ENCODE measurements at places on chromosomes 16 and 17.

DNA sequence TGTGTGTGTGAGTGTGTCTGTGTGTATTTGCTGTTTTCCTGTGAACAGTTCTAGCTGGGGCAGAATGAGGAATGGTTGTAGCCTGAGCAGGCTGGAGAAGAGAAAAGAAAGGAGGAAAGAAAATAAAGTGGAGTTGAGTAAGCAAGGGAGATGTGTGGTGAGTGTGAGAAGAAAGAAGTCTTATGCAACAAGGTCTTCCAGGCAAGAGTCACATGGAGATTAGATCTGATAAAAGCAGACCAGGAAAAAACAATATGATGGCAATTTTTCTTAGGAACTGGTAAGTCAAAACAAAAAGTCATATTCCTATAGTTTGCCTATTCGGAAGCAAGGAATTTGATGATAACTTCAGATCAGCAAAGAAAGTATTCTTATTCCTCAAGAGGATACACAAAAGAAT is 125.0 kb downstream of the HS3ST3A1 start:
- no peak for DNase-seq

DNA sequence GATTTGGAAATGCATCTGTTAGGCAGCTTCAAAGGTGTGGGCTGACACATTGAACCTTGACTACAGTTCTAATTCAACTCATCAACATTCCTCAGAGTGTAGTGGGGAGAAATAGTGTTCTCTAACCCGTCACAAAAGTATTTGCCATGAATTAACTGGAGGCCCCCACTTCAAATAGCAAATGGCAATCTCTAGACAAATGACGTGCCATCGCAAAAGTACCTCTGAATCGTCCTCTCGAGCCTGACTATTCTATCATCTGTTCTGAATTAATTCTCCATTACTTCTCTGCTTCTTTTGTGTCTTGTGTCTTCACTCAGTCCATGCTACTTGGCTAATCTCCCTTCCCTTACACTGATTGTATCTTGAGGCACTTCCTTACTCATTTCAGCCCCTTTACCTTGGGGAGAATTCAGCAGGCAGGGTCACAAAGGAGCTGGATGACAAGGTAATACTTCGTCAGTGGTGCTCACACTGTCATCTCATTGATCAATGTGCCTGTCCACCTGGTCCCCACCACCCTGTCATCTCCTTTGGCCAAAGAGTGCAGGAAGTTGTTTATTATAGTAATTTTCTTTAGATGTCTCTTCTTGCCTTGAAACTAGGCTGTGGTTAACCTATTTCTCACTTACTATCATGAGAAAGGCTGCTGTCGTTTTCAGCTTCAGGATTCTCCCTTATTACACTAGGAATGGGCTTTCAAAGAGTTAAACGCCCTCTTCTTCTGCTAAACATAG is 108.4 kb downstream of the SYCE1L start:
- no peak for DNase-seq

DNA sequence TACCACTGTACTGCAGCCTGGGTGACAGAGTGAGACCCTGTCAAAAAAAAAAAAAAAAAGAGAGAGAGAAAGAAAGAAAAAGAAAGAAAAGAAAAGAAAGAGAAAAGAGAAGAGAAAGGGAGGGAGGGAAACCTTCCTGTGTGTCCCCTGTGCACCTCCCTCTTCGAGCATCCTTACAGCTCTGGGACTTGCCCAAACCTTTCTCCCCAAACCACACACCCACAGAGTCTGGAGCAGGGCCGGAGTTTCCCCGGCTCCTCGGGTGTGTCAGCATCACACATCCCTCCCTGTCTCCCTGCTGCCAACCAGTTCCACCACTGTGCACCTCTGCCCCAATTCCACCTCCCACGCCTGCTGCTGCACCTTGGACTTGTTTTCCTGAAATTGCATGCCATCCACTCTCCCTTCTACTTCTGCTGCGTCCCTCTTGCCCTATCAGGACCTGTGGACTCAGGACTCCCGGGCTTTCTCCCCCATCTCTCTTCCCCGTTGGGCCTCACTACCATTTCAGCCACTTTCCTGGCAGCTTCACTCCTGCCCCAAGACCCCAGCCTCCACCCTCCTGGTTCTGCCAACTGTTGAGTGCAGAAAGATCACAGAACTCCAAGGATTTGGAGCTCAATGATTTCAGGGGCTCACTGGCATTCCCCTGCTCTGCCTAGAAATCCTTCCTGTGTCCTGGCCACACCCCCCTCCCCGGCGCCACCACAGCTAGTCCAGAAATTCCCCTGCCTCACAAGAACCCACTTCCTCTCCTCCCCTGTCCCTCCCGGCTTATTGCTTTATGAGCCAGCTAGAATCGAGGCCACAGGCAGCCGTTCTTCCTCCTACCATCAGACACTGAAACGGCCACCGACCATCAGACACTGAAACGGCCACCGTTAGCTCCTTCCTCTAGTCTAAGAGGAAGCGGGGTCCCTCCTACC is 3.7 kb upstream of the CDK3 start:
- no peak for DNase-seq

- DNase-seq = no peak
Observed at GRCh38 chr16:84458606-84459532, 45.6 kb downstream of the MEAK7 start.

DNA sequence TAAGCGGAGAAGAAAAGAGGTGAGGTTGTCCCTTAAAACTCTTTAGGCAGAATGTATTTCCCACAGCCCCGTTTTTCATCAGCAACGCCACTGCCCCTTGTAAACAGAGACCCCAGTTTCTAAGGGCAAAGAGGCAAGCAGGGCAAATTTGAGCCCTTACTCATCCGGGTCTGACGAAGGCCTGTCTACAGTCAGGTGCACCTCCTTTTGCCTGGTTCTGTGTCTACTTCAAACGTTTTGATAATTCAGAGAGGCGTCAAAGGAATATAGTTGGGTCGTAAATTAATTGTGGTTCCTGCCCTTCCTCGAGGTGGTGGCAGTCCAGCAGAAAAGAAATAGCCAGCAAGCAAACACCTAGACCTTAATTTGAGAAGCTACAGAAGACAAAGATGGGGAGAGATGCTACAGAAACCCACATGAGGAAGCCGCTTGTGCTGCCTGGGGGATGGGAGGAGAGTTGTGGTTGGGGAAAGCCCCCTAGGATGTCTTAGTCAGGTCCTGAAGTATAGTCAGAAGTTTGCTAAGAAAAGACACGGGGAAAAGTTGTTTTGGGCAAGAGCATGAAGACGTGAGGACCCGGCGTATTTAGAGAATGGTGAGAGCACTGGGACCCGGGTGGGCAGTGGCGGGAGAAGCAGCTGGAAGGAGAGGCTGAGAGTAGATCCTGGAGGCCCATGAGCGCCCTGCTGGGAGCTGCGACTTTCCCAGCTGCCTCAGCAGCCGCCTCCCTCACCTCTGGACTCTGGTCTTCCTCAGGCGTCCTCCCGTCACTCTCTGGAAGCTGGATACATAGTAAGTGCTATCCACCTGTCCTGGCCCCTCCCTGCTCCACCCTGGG is 2.4 kb downstream of the FBRS start:
- no peak for DNase-seq

GRCh38 chr17:34840750-34841149 is 120.5 kb downstream of the CCT6B start:
- DNase-seq = peak; percentile 46

- no peak for DNase-seq
Observed at GRCh38 chr16:15899538-15900100, 11.2 kb upstream of the CEP20 start.

Data from GM23338 (cell line).